ENCODE measurements at places on chromosomes 4 and X.

DNA sequence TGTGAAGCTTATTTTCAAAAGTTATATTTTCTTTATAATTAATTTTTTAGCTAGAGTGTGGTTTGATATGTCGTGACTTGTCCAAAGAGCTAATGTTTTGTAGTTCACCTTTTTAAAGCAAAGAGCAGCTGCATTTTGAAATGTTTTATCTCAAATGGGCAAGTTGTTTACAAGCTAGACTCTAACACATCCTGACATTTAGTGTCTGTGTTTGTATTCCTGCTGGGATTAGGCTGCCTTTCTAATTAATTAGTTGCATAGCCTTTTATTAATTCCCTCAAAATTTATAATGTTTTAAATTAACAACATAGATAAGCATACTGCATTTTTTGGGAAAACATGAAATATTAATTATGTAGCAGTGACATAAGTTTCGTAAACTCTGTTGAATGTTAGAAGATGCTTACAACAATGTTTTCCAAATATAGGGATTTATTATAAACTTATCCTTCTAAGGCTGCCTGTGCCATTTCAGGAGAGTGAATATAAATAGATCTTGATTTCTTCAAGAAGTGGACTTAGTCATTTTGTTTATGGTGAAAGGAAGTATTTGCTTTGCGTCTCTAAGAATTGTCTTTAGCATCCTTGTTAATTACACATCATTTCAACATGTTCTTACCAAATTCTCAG, 37.7 kb upstream of the NUDT6 start:
- DNase-seq: no peak

GRCh38 chr4:10160281-10160856, 43.8 kb upstream of the WDR1 start:
- DNase-seq: no peak

- DNase-seq: no peak
These were observed 60.6 kb downstream of the HTRA3 start for GRCh38 chr4:8329859-8330761.

DNA sequence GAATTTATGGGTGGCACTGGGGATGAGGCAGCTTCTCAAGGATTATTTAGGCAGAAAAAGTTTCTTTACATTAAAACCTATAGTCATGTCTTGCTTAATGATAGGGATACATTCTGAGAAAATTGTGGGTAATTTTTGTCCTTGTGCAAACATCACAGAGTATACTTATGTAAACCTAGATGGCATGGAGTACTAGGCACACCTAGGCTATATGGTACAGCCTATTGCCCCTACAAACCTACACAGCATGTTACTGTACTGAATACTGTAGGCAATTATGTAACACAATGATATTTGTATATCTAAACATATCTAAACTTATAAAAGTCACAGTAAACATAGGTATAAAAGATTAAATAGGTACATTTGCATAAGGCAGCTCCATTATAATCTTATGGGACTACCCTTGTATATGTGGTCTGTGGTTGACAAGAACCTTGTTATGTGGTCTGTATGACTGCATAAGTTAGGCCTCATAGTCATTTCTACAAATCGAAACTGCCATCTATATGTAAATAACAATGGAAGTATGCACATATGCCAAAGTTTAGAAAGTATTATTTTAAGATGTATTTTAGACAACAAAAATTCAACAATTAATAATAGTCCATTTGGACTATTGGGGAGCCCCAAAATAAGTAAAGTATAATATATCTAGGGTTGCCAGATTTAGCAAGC, 87.3 kb downstream of the CFAP299 start:
- no peak for DNase-seq

DNA sequence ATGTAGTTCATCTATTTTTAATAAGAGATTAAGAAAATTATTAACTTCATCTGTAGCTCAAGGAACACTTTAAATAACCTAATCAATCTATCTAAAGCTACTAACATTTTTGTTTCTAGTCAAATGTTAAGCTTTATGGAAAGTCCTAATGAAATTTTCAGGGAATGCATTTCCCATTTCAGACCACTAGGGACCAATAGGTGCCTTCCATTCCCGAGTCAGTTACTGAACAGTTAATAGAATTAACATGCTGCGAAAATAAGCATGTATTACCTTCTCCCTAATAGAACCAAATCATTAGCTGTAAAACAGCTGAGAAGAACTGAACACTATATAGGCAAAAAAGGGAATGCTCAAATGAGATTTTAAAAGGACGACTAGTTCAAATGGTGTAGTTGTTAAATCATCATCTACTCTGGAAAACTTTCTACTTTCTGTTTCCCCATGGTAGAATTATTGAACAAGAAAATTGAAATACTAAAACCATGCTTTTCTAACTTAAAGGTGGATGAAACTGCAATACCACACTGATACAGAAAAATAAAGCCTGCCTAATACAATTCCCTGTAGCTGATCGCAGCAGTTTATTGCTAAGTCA, 22.5 kb downstream of the STX18 start:
- DNase-seq: no peak

DNA sequence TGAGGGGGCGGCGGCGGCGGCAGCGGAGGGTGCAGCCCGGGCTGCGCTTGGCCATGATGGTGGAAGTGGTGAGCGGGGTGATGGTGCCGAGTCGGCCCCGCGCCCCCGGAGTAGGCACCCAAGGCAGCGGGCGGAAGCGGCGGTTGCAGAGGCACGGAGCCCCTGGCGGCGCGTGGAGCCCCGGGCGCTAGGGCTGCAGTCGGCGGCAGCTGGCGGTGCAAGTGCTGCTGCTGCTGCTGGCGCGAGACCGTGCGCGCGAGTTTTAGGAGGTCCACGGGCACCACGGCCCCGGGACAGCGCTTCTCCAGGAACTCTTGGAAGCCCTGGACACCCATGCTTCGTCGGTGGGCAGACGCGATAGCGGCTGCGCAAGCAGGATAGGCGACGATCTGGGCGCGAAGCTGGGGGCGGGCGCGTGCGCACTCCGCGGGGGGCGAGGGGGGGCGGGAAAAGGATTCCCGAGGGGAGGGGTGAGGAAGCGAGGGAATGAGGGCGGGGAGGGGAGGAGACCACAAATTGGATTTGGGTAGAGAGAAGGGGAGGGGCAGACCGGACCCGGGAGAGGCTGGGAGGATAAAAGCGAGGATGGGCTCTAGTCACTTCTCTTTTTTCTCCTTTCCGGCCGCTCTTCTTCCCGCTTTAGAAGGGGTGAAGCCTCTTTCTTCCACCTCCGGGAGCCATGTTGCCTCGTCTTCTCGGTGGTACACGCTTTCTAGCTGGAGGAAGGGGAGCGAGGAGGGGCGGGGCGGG, at the start of gene FAM120C:
Gene FAM120C (minus strand): TSS at position 391 of the 750 bp plus-strand sequence. CDS start 56 bp downstream, at position 335.
- DNase-seq: peak; percentile 46

GRCh38 chrX:108091878-108092291, 307 bp downstream of the ATG4A start:
- no peak for DNase-seq

DNA sequence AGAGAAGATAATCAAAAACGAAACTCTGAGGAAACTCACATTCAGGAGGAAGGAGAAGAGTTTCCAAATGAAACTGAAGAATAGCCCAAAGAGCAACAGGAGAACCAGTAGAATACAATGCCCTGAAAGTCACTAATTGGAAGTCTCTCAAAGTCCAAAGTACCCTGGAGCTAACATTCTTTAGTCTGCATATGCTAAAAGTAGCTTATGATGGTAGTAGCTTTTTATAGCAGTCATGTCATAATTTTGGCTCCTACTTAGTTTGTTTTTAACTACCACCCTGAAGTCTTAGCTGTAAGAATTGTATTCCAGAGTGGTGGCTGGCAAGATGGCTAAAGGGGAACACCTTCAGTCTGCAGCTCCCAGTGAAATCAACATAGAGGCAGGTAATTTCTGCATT, 100.3 kb upstream of the FGF16 start:
- DNase-seq: no peak

GRCh38 chrX:41245641-41246040, 88.3 kb upstream of the DDX3X start:
- DNase-seq: no peak

DNA sequence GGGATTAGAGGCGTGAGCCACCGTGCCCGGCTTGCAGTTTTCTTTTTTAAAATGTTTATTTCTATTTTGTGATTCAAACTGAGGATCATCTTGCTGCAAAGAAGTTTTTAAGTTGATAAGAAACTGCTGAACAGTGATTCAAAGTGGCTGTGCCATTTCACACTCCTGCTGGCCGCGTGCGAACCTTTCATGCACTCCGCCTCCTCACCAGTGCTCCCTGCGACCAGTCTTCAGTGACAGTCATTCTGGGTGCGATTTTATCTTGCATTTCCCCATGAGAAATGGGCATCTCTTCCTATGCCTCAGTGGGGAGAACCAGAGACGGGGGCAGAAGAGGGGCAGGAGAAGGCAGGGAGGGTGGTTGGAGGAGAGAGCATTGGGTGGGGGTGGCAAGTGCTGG, 21.4 kb downstream of the TMEM187 start:
- DNase-seq: no peak

DNA sequence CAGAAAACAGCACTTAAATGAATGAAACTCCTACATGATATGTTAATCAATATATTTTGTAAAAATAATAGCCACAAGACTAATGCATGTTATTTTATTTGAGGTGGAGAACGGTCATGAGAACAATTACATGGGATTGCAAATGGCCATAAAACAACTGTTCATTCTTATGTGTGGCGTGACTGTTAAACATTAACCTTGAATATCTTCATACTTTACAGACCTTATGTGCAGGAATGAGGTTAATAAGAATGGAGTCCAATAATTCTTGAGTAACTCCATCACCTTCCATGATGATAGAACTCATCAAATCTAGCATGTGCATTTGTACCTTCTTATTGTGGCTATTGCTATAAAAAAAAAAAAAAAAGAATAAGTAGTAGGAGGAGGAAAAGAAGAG, 55.3 kb downstream of the PDS5A start:
- DNase-seq: no peak

DNA sequence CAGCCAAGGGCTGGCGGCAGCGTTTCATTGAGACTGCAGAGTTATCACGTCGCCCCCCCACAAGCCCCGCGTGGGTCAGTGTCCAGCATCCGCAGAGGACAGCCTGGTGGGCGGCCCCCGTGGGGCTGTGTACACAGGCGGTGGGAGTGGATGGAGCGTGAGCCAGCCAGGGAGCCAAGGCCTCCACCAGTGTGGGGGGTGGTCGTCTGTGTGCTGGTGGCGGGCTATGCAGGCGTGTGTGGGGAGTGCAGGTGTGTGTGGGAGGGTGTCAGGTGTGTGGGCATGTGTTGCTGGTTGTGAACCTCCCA, 56.5 kb upstream of the NKX1-1 start:
- DNase-seq: no peak

- DNase-seq: peak; percentile 34
These were observed 622 bp downstream of the TAFAZZIN start for GRCh38 chrX:154411981-154412340.

- peak; percentile 28 for DNase-seq
These were observed at the start of gene NAP1L3 for GRCh38 chrX:93673056-93673868. NAP1L3 (minus strand) TSS chrX:93673578; CDS start chrX:93673304, 274 bp downstream.

Data from activated T-cell treated with anti-CD3 and anti-CD28 coated beads for 1 hour (primary cell).